Stimulated activated CD8-positive, alpha-beta memory T cell treated with anti-CD3 and anti-CD28 coated beads, Interleukin-4, amount 100 ng/mL, for 24 hours (primary cell): ENCODE measurements at places on chromosomes 13 and 19.

DNA sequence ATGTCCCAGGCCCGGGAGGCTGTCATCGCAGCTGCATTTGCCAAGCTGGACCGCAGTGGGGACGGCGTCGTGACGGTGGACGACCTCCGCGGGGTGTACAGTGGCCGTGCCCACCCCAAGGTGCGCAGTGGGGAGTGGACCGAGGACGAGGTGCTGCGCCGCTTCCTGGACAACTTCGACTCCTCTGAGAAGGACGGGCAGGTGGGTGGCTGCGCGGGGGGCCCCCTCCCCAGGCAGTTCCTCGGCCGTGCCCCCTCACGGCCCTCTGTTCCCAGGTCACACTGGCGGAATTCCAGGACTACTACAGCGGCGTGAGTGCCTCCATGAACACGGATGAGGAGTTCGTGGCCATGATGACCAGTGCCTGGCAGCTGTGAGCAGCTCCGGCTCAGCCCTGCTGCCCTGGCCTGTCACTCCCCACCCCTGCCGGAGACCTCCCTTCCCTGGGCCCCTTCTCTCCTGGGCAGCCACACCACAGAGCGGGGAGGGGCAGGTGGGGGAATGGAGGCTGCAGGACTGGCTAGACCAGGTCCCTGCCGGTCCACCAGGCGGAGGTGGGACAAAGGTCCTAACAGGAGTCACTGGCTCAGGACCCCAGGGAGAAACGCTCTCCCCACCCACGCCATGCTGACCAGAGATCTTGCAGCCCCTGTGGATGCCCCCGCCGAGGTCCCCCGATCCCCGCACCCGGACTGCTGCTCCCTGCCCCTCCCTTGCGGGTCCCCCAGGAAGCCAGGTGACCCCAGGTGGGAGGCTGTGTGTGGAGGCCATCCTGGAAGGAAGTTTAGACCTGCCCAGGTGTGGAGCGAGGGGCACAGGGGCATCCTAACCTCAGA lies 1.1 kb downstream of the CAPS start:
- no peak for DNase-seq

DNA sequence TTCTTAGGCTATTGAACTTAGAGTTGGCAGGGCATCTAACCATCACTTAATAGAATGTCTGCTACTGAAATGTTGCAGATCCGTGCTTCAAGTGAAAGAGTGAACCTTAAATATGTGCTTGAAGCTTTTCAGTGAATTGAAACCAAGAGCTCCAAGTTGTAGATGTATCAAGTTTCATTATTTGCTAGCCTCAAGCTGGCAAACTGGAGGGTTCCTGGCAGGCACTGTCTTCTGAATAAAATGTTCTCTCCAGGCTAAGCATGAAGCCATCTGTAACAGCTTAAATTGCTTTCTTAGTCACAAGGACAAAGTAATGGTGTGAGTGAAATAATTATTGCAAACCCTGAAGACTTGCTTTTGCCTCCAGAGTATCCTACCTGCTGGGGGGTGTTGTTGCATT lies 415.0 kb upstream of the SPRY2 start:
- DNase-seq = no peak

DNA sequence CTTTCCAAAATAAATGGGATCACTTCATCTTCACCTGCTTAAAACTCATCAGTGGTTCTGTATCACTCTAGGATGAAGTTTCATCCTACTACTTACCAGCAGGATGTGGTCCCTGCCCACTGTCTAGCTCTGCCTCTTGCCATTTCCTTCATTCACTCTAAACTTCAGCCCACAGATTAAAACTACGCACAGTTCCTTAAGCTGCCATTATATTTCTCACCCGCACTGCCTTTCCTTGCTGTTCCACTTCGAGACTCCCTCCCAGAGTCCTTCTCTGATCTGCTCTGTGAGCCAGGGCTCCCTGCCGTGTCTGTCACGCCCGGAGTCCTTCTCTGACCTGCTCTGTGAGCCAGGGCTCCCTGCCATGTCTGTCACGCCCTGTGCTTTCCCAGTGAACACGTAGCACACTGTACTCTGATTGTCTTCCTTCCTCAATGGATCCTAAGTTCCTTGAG lies 52.0 kb upstream of the NPAS1 start:
- no peak for DNase-seq

- DNase-seq = no peak
Measured at GRCh38 chr19:49534632-49535385, 7.0 kb downstream of the RCN3 start.

DNA sequence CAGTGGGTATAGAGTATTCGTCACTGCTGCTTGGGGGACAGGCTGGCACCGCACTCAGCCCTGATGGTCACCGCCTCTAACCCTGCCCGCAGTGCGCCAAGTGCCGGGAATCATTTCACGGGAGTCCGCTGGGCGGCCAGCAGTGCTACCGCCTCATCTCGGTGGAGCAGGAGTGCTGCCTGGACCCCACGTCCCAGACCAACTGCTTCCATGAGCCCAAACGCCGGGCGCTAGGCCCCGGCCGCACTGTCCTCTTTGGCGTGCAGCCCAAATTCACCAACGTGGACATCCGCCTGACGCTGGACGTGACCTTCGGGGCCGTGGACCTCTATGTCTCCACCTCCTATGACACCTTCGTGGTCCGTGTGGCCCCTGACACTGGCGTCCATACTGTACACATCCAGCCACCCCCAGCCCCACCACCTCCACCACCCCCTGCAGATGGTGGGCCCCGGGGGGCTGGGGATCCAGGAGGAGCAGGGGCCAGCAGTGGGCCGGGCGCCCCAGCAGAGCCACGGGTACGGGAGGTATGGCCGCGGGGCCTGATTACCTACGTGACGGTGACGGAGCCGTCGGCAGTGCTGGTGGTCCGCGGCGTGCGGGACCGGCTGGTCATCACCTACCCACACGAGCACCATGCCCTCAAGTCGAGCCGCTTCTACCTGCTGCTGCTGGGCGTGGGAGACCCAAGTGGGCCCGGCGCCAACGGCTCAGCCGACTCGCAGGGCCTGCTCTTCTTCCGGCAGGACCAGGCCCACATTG lies 14.5 kb downstream of the CNFN start:
- no peak for DNase-seq

- no peak for DNase-seq
Measured at GRCh38 chr19:7230826-7231225, 63.4 kb downstream of the INSR start.

- DNase-seq = no peak
Measured at GRCh38 chr13:30116379-30116778, 191.0 kb downstream of the KATNAL1 start.

GRCh38 chr19:34838753-34839431 lies 65.9 kb upstream of the ZNF599 start:
- no peak for DNase-seq

- no peak for DNase-seq
Measured at GRCh38 chr19:56347163-56347778, 32.6 kb upstream of the ZSCAN5A start.

- DNase-seq = no peak
Measured at GRCh38 chr13:51932231-51932630, 70.5 kb downstream of the CCDC70 start.

GRCh38 chr19:14619404-14619803 lies 36.5 kb downstream of the CLEC17A start:
- no peak for DNase-seq

- DNase-seq = no peak
Measured at GRCh38 chr13:60661521-60661920, 264.5 kb downstream of the TDRD3 start.

DNA sequence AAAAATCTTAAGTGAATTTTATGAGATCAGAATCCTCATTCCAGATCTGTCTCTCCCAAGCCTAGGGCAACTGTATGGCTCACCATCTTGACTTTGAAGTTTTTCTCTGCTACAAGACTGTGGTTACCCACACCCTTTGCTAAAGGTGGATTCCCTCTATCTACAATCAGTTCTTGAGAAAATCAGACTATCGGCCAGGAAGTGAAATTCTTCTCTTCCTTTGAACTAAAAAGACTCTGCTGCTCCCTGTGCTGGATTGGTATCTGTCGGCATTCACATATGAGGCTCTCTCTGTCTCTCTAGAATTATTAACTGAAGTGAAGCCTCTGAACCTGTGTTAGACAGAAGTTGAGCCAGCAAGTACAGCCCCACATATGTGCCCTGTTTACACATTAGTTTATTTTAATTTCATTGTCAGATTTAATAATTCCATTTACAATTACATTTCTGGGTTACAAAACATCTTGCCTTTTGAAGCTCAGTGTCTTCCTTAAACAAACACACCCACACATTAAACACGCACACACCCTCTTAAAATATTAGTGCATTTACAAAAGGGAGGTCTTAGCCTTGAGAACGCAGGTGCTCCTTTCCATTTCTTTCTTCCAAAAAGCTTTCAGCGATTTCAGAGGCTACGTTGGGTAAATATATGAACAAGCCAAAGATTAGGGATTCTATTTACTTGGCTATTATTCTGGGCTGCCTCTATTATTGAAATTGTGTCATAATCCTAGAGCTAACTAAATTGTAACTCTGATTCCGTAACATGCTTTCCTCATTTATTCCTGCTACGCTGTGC lies 145.7 kb downstream of the MIPEP start:
- DNase-seq = no peak

GRCh38 chr19:10288662-10289166 lies 1.0 kb upstream of the ICAM5 start:
- no peak for DNase-seq

DNA sequence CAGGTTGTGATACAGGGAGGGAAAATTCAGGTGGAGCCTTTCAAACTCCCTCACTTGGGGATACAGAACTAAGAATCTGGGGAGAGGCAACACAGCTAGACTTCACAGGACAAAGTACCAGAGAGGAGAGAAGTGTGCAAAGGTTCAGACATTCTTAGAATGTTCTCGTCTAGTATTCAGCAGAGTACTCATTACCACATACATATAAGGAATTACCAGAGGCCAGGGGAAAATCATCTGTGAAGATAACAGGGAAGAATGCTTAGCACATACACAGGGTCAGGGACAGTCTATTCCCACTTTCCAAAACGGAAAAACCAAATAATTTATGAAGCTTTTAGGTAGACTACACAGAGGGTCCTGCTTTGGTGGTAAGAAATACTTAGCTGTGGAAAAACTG lies 58.1 kb downstream of the TRPC4 start:
- DNase-seq = no peak

GRCh38 chr13:60645676-60646075 lies 248.7 kb downstream of the TDRD3 start:
- no peak for DNase-seq

- DNase-seq = no peak
Measured at GRCh38 chr19:50590191-50590590, 22.0 kb upstream of the LRRC4B start.

DNA sequence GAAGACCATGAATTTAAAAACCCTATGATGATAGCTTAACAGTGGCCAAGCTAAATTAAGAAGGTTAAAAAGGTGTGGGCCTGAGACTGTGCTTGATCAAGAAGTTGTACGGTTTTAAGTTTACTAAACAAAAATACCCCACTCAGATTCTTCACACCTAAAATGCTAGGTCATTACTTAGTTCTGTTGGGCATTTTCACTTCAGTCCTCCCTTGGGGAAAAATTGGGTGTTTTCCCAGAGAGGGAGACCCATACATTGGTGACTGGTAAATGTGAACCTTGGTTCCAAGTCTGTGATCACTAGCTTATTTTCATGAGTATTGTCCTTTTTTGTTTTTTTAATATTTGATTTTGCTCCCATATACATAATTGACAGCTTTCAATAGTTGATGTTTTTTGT lies 44.4 kb downstream of the MTUS2 start:
- no peak for DNase-seq

- DNase-seq = no peak
Measured at GRCh38 chr13:94664889-94665288, 47.5 kb downstream of the SOX21 start.

DNA sequence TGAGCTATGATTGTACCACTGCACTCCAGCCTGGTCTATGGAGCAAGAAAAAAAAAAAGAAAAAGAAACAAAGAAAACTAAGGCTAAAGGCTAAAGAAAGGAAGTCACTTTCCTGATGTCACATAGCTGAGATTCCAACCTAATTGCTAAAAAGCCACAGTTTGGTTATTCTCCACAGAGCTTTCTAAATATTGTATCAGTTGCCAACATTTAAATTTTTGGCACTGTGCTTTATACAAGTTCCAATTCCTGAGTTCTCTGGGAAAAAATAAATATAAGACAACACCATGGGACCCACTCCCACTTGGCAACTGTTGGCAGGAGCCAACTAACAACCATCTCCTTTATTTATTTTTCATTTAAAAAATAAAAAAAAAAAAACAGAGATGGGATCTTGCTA lies 11.2 kb upstream of the LYPD3 start:
- no peak for DNase-seq

- DNase-seq = no peak
Measured at GRCh38 chr13:73109288-73109899, 50.6 kb downstream of the KLF5 start.

- peak; percentile 66 for DNase-seq
Measured at GRCh38 chr19:7852851-7853769, 21.1 kb downstream of the PRR36 start.

- no peak for DNase-seq
Measured at GRCh38 chr19:1653300-1653628, 849 bp upstream of the TCF3 start.

DNA sequence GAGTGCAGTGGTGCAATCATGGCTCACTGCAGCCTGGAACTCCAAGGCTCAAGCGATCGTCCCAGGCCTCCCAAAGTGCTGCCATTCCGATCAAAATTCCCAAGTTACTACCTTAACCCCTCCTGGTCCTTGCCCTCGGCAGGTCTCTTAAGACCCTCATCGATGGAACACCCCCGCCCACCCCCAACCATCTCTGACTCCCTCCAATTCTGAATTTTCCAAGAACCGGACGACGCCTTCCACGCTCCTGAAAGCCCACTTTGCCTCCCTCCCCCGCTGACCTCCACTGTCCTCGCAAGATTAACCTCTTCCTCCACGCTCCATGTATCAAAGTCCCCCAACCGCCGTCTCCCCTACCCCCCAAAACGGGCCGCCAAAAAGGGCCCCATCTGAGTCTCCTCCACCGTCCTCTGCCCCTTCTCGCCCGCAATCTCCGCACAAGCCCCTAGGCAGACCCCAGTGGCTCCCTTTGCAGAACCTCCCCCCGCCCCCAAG lies 539 bp downstream of the DAPK3 start:
- DNase-seq = no peak

- no peak for DNase-seq
Measured at GRCh38 chr13:25689539-25689938, 317.8 kb downstream of the ATP8A2 start.

DNA sequence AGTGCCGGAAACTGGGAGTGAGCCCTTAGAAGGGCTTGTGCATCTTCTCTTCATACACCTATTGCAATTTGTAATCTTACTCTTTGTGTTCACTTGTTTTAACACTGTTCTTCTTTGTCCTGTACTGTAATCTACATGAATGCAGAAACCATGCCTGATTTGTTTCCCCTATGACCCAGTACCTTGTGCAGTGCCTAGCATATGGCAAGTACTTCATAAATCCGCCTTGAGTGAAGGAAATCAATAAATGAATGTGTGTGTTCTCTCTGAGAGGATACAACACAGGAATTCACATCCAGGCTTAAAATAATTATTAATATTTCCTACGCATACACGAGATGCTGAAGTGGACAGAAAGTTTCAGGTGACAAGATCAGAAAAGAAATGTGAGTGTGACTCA lies 172.6 kb downstream of the GPC6 start:
- no peak for DNase-seq
